Brain microvascular endothelial cell (primary cell): ENCODE measurements at places on chromosomes 4 and X.

- DNase-seq: no peak
Observed at GRCh38 chrX:110421500-110422455, 63.1 kb downstream of the RTL9 start.

GRCh38 chr4:149050840-149051239, 608.6 kb upstream of the NR3C2 start:
- DNase-seq: no peak

DNA sequence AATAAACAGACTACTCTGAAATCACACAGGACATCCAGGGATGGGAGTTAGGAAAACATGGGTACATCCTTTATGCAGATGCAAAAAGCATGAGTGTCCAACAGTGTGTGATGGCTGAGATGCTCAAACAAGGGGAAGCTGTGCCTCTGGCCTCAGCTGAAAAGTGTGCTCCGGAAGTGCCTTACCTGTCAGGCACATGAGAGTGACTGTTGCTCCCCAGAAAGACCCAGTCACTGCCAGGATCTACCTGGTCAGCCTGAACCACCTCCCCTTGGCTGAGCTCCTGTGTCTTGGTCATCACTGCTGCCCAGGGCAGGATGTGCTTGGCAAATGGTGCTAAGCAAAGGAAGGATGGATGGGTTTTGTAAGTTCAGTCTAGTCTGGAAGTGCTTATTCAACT, 4.0 kb downstream of the PPP2R2C start:
- no peak for DNase-seq

DNA sequence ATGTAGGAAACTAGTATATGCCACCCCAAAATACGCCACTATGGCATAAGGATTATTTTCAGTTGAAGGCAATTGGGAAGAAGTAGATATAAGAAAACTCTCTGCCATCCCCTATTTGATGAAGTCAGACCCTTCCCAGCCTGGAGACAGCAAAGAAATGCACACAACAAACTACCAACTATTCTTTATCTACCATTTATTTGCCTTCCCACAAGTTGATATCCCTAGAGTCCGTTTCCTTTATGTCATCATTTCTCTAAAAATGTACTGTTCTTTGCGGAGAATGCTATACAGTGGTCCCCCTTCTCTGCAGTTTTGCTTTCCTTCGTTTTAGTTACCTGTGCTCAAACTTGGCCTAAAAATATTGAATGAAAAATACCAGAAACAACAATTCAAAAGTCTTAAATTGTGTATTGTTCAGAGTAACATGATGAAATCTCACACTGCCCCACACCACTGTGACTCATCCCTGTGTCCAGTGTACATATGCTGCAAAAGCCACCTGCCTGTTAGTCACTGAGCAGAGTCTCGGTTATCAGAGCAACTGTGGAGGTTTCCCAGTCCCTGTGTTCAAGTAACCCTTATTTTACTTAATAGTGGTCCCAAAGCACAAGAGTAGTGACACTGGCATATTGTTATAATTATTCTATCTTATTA, 152.3 kb downstream of the WDFY3 start:
- DNase-seq: peak; percentile 94

- DNase-seq: no peak
Observed at GRCh38 chr4:52036886-52037530, 1.1 kb downstream of the SGCB start.

DNA sequence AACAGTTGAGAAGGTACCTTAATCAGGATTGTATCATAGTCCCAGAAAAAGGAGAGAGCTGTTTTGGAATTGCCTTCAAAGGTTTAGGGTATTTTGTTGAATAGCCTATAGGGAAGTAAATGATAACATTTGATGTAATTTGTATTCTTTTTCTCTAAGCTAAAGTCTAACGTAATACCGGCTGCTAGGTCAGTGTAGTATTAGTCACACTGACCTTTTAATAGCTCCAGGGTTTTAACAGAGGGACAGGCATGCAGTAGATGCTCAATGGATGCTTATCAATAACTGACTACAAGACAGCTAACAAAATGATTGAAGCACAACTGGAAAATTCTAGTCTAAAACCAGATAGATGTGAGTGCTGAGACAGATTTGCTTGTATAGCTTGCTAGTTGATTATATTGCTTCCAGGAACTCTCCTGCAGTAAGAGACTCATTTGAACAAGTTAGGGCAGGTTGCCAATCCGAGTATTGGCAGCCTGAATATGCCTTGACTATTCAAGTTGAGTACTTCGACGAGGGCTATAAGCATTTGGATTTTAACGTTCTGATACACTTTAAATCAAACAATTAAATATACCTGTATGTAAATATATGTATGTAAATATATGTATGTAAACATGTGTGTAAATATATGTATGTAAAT, 16.5 kb upstream of the PNPLA4 start:
- DNase-seq: no peak

DNA sequence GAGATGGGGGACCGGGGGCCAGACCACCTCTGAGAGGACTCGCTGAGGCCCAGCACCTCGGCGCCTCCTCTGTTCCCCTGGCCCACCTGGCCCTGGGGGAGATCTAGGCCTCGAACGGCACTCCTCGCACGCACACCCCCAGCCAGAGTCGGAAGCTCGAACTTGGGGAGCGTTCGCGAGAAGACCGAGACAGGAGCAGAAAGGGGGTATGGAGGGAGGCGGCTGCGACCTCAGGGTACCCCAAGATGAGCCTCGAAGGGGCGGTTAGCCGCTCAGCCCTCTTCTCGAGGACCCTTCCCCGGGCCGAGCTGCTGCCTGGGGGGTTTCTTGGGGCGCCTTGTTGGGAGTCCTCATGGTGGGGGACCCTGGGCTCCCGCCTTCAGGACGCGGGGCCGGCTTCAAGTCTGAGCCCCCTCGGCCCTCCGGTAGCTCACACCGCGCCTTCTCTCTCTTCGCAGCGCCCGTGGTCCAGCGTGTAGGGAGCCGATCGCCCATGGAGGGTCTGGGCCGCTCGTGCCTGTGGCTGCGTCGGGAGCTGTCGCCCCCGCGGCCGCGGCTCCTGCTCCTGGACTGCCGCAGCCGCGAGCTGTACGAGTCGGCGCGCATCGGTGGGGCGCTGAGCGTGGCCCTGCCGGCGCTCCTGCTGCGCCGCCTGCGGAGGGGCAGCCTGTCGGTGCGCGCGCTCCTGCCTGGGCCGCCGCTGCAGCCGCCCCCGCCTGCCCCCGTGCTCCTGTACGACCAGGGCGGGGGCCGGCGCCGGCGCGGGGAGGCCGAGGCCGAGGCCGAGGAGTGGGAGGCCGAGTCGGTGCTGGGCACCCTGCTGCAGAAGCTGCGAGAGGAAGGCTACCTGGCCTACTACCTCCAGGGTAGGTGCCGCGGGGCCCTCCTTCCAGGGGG, 706 bp downstream of the DUSP9 start:
- no peak for DNase-seq

DNA sequence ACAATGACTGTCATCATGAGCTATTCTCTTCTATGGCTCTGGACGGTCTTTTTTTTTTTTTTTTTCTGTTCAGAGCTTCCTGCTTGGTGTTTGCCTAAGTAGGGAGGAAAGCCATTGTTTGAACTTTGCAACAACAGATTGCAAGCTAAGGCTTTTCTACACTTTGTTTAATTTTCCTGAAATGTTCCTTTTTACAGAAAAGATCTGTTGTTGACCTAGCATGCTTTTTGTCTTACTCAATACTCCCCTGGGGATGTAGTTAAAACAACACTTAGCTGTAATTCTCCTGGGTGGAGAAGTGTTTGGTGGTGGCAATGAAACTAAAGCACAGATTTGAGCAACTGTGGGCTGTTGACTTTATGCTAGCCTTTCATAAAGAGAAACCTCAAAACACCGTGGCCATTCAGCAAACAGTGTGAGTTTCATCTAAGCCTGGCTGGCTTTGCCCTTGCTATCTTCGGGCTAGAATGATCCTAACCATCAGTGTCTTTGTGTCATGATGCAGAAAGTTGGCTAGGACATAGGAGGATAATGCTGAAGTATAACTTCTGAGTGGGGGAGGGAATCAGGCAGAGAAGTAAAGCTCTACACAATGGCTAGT, 110.5 kb downstream of the ANXA3 start:
- DNase-seq: peak; percentile 56

- DNase-seq: no peak
Observed at GRCh38 chrX:37472836-37473235, 98.6 kb upstream of the LANCL3 start.

GRCh38 chr4:122766950-122767349, 34.4 kb downstream of the BBS12 start:
- DNase-seq: no peak

- peak; percentile 79 for DNase-seq
Observed at GRCh38 chr4:71266090-71266794, 72.6 kb upstream of the SLC4A4 start.

- DNase-seq: peak; percentile 96
Observed at GRCh38 chrX:1391707-1392375, at the start of gene SLC25A6. SLC25A6 (minus strand) TSS chrX:1392113; CDS start chrX:1392009, 104 bp downstream.

GRCh38 chr4:6338175-6338950, 68.7 kb downstream of the WFS1 start:
- no peak for DNase-seq

- DNase-seq: no peak
Observed at GRCh38 chr4:153148791-153149190, 55.5 kb upstream of the TRIM2 start.

GRCh38 chr4:140790765-140791164, 34.6 kb upstream of the TBC1D9 start:
- no peak for DNase-seq

DNA sequence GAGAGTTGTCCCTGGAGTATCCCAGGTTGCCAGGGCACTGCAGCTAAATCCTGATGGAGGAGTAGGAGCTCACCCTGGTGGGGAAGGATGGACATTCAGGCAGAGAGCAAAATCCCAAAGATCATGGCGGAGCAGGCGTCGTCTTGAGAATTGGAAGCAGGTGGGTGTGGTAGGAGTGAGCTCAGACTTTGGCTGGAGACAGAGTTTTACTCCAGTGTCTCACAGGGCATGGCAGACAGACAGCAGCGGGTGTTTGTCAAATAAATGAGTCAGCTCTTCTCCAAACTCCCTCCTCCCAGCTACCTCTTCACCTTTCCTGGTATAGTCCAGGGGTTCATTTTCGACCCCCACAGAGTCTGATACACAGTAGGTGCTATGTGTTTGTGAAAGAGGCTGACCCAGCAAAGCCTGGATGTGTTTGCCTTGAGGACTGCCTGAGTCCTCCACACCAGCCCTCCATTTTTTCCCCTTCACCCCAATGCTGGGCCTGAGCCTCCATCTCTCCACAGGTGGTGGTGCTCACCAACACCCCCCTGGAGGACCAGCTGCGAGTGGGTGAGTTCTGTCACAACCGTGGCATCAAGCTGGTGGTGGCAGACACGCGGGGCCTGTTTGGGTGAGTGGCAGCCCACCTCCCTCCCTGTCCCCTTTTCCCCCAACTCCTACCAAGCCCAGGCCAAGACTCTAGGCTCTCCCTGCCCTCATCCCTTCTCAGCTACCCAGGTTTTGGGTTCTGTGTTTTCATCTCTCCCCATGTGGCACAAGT, 6.9 kb downstream of the UBA1 start:
- DNase-seq: peak; percentile 21

DNA sequence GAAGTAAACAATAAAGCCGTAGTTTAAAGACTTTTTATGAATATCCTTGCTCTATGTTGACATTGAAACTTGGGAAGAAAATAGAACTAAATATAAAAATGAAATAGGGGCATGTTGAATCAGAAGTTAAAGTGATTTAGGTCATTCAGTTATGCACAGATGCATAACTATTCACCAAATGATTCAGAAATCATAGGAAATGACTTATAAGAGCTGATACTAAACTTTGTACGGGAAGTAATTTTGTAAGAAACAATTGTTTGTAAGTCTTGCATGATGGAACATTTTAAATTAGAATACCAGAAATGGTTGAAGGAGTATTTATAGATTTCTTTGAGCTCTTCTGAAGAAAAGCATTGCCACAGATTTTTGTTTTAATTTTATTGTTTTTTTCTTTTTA, 246.5 kb downstream of the CPE start:
- no peak for DNase-seq

DNA sequence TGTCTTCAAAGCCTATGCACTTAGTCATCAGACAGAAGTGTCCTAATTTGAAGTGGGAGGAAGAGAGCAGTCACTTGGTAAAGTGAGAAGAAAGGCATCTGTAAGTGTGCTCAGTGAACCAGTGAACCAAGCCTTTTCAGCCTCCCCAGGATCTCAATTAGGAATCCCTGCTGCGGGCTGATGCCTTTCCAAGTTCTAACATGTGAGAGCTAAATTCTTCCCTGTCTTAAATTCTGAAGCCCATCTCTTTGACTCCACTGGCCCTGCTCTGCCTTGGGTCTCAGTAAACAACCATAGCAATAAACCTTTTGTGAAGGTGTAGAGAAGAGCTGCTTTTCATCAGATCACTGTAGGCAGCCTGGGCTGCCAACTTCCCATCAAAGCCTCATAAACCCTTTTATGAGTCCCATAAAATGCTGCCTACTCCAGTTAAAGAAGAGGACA, 701.2 kb upstream of the LCORL start:
- no peak for DNase-seq

- no peak for DNase-seq
Observed at GRCh38 chr4:163568843-163569242, 74.4 kb downstream of the TMA16 start.

DNA sequence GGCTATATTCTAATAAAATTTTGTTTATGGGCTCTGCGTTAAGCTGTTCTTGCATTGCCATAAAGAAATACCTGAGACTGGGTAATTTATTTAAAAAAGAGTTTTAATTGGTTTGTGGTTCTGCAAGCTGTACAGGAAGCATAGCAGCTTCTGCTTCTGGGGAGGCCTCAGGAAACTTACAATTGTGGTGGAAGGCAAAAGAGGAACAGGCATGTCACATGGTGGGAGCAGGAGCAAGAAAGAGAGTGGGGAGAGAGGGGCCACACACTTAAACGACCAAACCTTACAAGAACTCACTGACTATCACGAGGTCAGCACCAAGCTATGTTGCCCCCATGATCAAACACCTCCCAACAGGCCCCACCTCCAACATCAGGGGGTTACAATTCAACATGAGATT, 74.0 kb downstream of the FHDC1 start:
- DNase-seq: no peak

GRCh38 chrX:7925867-7926472, 1.2 kb downstream of the PNPLA4 start:
- DNase-seq: peak; percentile 69

GRCh38 chr4:15116509-15117079, 114.3 kb downstream of the CPEB2 start:
- DNase-seq: no peak
